ENCODE measurements at places on chromosomes 12 and 14.

DNA sequence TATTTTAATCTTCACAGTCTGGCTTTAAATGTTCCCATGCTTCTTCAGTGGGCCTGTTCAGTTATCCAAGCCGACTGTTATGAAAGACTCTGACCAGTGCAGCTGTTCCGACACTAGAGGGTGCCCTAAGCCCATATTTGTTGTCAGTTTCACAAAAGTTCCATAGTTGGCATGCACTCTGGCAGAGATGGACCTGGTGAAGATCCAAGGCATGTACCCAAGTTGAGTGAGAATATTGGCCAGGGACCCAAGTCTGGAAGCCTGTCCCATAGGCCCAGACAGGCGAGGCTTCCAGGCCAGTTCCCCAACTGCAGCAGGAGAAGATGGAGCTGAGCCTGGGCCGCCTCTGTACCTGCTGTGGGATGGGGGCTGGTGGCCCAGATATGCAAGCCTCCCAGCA is 27.4 kb upstream of the GUCY2C start:
- DNase-seq: peak; percentile 49

GRCh38 chr12:2902272-2902880 is 11.7 kb downstream of the TULP3 start:
- no peak for DNase-seq

GRCh38 chr12:62928632-62929031 is 6.3 kb downstream of the PPM1H start:
- no peak for DNase-seq

DNA sequence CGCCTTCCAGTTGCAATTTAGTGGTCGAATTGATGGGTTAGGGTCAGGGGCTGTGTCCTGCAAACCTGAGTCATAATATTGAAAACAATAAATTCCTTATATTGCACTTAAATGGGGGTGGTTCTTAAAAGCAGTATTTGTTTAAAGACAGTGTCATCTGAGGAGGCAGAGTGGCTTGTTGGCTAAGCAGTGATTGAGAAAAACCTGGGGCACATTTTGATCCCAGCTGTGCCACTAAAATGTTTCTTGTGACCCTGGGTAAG is 48.4 kb downstream of the FBXW8 start:
- DNase-seq: no peak

DNA sequence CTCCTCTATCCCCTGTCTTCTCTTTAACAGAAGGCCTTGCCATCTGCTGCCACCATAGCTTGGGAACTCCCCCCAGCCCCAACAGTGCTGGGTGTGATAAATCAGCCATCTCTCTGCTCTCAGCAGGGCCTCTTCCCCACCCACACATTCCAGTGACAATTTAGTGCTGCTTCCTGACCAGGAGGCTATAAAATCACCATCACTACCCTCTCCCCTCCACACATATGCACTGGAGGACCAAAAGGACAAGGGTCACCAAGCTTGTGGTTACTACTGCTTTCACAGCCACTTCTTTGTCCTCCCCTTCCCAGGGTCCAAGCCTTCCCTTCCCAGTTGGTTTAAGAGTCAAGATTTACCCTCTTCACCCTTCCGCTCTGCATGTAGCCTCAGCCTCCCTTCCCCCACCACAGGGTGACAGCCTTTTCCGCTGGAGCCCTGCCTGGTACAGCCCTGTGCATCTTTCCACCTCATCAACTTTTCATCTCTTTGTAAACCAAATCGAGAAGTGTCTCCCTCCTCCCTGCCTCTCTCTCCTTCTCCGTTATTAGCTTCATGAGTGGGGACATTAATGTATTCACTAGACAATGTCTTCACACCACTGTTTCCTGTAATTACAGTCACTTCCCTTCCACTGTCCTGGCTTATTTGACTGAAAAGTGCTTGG is 9.4 kb downstream of the PSMB5 start:
- no peak for DNase-seq

GRCh38 chr14:105505101-105505500 is 14.1 kb downstream of the TEDC1 start:
- no peak for DNase-seq

- DNase-seq: no peak
These were observed 22.4 kb downstream of the XRCC3 start for GRCh38 chr14:103692871-103693270.

GRCh38 chr12:18158774-18159557 is 69.0 kb upstream of the RERGL start:
- DNase-seq: peak; percentile 3

- DNase-seq: no peak
These were observed 11.4 kb downstream of the DGLUCY start for GRCh38 chr14:91125271-91125660.

DNA sequence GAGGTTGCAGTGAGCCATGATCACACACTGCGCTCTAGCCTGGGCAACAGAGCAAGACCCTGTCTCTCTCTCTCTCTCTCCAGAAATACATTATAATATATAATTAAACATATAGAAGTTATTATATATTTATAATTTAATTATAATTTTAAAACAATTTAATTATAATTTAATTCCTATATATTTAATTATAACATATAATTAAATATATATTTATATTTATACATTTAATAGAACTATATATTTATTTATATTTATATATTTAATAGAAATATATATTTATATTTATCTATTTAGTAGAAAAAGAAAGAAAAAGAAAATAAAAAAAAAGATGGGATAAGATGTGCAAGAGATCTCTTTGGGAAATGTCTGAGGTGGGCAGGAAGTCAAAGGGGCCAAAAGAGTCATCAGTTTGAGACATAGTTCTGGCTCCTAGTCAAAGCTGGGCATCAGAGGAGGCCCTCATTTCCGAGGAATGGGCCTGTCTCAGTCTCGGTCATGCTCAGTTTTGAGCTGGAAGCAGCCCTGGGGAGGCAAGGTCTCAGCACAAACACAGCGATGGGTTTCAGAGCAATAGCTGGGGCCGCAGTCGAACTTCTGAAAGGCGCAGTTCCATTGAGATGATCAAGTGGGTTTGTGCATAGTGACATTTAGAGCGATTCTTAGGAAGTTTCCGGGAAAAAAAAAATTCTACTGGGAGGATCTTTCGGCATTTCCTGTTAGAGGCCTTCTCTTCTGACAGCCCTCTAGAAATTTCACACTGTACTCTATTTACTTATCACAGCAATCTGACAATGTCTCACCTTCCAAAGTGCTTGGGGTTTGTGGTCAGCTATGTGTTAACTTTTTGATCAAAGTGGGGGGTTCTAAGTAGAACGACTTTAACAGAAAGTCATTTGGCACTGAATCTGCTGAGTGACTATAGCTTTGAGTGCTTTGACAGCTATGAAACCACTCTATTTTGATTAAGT is 58.7 kb upstream of the GZMB start:
- no peak for DNase-seq
